ENCODE measurements at places on chromosomes 7 and 10.

DNA sequence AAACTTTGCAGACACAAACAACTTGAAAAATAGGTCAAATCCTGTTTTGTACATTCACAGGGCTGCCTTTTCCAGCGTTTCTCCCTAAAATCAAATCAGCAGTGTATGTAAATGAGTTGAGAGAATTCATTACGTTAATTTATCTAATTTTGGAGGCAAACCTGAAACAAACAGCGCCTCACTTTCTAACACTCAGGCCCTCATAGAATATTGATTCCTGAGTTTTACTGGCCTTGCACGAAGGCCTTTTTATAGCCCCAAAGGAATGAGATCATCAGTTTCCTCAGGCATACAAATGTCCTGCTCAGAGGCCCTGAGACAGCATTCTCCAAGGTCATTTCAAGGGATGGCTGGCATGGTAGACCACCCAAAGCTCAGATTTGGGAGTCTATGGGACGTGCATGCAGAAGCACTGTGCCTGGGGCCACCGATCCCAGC, 131.7 kb upstream of the CHST15 start:
- DNase-seq, result no peak

DNA sequence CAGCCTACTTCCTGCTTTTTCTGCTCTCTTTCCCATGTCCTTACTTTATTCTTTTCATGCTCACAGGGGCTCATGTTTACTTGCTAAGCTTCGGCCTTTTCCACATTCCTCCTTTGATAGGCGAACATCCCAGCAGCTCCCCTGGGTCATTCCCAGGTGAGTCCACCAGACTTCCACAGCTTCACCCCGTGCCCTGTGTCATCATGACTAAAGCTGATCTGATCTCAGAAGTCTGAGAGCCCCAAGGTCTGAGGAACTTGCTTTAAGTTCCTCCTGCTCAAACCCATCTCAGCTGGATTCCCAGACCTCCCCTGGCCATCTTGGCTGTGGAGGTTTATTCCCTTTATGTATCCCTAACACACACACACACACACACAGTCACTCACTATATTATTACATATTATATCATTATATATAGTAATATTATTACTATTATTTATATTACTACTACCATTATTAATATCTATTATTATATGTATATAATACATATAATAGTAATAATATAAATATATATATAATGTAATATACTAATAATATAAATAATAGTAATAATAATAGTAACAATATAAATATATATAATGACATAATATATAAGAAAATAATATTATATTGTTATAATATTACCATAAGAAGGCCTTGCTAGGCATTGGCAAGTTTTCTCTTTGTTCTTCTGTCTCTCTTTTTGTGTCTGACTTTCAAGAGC, 295.9 kb downstream of the PTEN start:
- DNase-seq, result no peak

GRCh38 chr7:41163991-41164390, 538.9 kb downstream of the INHBA start:
- no peak for DNase-seq

GRCh38 chr10:88281592-88282347, 301.3 kb downstream of the RNLS start:
- DNase-seq, result no peak

GRCh38 chr10:31399631-31400030, 80.6 kb downstream of the ZEB1 start:
- DNase-seq, result no peak

- no peak for DNase-seq
These were observed 15.5 kb downstream of the WAPL start for GRCh38 chr10:86506062-86506461.

GRCh38 chr10:113179265-113179664, 229.2 kb downstream of the TCF7L2 start:
- DNase-seq, result peak; percentile 79

DNA sequence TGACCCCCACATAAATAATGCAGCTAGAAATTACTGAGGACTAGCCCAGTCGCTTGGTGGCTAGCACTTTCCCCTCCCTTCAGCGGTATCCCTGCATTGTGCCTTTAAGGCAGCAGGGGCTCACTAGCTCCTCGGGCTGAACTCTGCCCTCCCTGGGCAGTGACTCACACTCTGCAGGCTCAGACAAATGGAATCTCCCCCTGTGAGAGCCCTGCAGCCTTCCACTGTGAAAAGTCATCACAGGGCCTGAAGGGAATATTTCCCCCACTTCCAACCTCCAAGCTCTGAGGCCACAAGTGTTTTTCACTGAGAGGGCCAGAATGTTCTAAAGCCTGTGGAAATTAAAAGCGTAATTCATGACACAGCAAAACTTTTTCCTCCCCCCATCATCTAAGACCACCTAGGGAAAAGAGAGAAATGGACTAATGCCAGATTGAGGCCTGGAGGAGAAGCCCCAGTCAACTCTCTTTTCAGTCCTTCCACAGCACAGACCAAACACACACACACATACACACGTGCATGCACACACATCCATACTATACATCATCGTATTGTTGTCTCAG, 93.6 kb upstream of the COL1A2 start:
- peak; percentile 38 for DNase-seq

- DNase-seq, result no peak
These were observed 154.4 kb downstream of the DIP2C start for GRCh38 chr10:535051-535450.

GRCh38 chr10:103637927-103638557, 144.5 kb downstream of the NEURL1 start:
- DNase-seq, result no peak

DNA sequence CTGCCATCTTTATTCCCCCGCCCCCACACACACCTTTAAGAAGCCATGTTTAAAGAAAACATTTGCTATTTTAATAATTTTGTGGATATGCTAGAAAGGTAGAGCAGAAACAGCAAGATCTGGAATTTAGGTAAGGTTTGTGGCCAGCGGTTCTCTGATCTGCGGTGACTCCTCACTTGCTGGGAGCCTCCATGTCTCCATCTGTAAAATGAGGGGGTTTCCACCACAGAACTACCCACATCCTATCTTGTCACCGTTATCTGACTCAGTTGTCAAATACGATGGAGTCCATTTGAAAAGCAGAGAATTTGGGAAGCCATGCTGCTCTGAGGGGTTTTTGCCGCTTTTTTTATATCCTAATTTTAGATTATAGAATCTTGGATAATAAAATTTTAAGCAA, 23.3 kb downstream of the MACC1 start:
- DNase-seq, result no peak

DNA sequence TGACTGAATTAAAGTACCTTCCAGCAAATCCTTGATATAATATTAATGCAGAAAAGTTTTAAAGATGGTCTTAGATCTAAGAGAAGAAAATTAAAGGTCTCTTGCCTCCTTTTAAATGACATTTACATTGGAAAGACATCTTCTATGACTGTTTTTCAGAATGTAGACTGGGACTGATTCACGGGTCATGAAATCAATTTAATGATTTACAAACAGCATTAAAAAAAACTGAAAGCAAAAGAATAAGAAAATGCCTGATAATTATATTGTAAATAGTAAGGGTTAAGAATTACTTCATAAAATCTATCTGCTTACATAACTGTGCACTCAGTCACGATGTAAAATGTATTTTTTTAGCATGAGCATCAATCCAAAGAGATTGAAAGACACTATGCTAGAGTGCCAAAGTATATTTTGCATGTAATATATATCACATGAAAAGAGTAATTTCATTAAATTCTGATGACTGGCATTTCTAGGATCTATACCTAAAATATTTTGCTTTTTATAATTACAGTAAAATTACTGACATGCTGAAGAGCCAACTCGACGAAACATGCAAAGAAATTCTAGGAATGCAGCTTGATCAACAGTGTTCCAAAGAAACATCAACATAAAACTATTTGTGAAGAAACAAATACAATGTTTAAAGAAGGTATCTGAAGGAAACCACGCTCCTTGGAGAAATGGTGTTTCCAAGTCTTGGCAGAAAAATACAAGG, 35.1 kb downstream of the RTKN2 start:
- DNase-seq, result no peak

- DNase-seq, result no peak
These were observed 153.9 kb downstream of the BMPER start for GRCh38 chr7:34059136-34059828.

DNA sequence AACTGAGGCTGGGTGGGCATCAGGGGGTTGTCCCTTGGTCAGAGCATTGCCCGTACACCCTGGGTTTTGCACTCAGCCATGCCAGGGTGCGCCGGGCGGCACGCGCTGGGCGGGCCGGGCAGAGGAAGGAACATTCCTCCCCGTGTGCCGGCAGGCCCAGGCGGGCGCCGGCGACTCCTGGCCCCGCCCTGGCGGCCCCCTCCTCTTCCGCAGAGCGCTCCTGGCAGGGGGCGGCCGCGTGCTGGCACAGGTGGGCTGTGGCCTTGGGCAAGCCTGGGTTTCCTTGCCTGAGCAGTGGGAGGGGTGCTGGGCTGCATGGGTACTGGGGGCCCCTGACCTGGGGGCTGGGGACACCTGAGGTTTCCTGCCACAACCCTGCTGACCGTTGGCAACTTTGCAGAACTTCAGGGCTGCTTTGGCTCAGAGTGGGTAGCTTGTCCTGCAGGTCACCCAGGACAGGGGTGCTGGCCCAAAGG, 3.9 kb downstream of the LFNG start:
- DNase-seq, result peak; percentile 77

DNA sequence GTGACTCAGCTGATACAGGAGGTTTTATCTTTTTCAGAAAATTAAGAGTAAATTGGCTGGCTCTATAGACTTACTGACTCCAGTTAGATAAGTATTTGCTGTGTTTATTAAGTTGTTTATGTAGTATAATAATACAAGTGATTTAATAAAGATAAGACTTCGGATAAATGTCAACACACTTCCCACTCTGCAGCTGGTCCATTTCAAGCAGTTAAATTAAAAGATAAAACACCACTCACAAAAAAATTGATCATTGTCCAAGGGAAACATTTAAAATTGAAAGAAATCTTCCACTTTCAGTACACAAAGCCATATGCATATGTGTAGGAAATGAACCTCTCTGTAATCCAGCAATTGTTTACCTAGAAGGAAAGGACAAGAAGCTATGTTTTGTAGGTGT, 106.1 kb upstream of the SP8 start:
- DNase-seq, result no peak

DNA sequence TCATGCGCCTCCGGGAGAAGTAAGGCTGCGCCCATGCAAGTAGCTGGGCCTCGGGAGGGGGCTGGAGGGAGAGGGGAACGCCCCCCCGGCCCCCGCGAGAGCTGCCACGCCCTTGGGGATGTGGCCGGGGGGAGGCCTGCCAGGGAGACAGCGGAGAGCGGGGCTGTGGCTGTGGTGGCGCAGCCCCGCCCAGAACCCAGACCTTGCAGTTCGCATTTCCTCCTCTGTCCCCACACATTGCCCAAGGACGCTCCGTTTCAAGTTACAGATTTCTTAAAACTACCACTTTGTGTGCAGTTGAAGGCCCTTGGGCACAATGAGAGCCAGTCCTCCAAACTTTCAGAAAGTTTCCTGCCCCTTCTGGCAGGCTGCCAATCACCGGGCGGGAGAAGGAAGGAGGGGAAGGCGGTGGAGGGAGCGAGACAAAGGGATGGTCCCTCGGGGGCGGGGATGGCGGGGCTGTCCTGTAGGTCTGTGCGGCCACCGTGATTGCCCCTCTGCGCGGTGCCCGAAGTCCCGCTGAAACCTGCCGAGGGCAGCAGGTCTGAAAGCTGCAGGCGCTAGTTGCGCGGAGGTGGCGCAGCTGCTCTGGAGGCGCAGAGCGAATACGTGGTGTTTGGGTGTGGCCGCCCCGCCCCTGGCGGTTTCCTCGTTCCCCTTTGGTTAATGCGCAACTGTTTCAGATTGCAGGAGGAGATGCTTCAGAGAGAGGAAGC, 2.1 kb downstream of the VIM start:
- DNase-seq, result peak; percentile 96

- DNase-seq, result no peak
These were observed 52.0 kb upstream of the CDK1 start for GRCh38 chr10:60726257-60726656.

GRCh38 chr10:88293073-88293472, 290.0 kb downstream of the RNLS start:
- no peak for DNase-seq

DNA sequence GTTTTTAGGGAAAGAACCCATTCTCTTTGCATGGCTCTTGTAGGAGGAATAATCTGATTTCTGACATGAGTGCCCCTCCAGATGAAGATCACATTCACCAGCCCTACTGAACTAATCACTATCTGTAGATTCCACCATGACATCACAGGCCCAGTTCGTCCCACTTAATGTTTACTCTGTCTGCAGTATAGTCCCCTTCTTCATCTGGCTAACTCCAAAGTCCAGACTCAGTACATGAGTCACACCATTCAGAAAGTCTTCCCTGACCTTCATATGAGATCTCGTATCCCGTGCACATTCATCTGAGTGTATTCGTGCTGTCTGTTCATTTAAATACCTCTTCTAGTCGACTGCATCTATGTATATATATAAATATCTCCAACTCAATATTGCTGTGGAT, 366.5 kb upstream of the AKR1E2 start:
- DNase-seq, result no peak

- DNase-seq, result no peak
These were observed 41.9 kb downstream of the DPCD start for GRCh38 chr10:101629837-101630632.

DNA sequence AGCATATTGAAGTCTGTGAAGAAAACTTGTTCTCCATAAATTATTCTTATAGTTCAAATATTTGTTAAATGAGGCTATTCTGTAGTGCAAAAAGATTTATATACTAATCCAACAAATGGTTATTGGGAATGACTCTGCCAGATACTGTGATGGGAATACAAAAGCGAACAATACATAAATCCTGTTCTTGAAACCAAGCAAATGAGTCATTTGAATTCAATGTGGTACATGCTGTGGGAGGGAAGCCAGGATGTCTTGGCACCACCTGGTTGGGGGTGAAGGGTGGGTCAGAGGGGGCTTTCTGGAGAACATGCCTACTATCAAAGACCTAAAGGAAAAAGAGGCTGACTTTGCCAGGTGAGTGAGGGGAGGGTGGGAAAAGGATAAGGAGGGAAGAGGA, 594.2 kb downstream of the CALN1 start:
- no peak for DNase-seq

DNA sequence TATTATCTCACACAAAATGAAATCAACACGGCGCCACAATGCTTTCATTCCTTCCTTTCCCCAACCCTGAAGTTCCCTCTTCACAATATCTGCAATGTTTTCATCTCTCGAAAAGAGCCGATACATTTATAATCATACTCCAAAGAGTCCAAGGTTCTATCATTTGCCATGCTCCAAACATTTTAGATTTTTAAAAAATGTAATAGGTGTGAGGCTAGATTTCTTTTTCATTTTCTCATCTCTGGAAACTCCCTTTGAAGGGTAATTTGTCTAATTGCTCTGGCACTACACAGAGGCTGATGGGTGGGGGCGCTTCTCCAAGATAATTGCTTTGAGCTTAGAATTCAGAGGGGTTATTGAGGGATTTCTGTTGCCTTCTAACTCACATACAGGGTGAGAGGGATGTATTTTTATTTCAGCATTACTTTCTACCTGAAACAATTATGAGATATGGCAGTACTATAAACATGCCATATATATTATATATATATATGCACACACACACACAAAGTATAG, 4.9 kb downstream of the DLX5 start:
- no peak for DNase-seq

- no peak for DNase-seq
These were observed 269.6 kb downstream of the SORCS3 start for GRCh38 chr10:104910712-104911111.

Data from lower lobe of right lung (tissue), 2 donors.